Activated naive CD4-positive, alpha-beta T cell (primary cell): ENCODE measurements at places on chromosomes 2 and 18.

DNA sequence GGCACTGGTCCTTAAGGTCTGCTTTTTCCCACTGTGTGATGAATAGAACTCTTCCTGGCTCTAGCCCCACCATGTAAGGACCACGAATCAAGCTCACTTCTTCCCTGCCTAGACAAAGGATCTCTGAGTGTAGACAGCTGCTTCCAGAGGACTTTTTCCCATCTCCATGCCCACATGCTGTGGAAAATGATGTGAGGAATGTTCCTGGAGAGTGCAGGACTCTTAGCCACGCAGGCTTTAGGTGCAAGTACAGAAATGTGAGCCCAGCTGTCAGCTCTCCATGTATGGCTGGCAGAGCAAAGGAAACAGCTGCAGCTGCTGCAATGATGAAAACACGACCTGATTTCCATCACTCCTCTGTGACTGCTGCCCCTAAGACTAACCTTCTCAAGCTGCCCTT, 35.5 kb downstream of the NXPH2 start:
- no peak for DNase-seq

- DNase-seq, result no peak
Measured at GRCh38 chr2:58030771-58031170, 15.8 kb upstream of the VRK2 start.

- DNase-seq, result no peak
Measured at GRCh38 chr2:145066856-145067548, 547.1 kb upstream of the ZEB2 start.

DNA sequence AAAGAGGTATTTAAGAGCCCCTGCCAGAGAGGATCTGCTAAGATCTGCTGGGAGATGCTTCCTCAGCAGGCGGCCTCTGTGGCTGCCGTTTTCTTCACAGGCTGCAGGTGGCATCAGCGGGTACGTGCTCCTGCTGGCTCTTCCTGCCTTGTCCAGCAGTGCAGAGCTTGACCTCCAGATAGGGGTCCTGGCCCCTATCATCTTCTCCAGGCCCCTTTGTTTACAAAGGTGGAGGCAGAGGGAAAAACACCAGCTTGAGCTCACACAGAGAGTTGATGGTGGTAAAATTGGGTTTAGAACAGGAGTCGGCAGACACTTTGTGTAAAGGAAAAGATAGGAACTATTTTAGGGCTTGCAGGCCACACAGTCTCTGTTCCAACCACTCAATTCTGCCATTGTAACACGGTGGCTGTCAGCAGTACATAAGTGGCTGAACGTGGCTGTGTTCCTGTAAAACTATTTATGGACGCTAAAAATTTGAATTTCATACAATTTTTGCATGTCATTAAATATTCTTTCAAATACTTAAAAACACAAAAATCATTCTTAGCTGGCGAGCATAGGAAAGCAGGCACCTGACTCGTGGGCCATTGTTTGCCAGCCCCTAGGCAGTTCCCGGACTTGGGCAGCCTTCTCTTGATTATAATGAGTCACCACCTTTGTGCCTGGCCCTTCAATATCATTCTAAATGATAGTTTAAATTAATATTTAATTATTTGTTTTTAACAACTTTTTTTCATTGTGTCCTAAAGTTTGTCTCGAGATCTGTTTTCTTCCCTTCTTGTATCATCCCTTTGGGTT, 98.2 kb upstream of the B3GNT7 start:
- no peak for DNase-seq

DNA sequence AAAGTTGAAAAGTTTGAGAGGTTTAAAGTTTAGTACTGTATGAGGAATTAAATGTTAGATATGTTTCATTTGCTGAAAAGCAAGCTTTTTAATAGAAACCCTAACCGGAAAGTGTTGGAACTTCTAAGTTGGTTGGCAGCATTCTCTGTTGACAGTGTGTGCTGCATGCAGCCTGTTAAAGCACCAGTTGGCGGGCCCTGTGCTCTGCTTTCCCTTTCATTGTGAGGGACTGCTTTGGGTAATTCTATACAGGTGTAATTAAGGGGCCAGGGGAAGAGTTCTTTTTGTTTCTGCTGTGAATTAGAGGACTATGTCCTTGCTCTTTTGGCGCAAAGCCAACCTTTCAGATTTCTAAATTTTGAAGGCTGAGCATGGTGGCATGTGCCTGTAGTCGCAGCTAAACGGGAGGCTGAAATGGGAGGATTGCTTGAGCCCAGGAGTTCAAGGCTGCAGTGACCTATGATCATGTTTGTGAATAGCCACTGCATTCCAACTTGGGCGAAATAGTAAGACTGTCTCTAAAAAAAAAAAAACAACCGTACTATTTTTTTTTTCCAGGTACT, 20.1 kb downstream of the PLEKHB2 start:
- no peak for DNase-seq

DNA sequence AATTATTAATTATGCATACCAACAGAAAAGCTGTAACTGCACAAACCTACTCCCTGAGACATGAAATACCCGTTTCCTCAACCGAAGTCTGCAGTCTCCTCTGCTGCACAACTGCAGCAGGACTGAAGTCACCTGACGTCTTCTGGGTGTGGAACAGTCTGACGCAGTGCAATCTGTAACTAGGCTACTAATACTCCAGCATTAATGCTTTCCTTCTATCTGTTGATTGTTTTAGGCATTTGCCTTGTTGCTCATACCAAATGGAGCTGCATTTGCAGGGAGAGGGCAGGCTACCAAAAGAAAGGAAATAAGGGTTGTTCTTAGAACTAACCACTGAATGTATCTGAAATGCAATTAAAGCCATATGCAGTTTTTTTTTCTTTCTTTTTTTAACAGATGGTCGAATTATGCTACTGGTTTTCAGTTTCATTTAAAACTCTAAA, 40.1 kb downstream of the RTN4 start:
- peak; percentile 0 for DNase-seq

DNA sequence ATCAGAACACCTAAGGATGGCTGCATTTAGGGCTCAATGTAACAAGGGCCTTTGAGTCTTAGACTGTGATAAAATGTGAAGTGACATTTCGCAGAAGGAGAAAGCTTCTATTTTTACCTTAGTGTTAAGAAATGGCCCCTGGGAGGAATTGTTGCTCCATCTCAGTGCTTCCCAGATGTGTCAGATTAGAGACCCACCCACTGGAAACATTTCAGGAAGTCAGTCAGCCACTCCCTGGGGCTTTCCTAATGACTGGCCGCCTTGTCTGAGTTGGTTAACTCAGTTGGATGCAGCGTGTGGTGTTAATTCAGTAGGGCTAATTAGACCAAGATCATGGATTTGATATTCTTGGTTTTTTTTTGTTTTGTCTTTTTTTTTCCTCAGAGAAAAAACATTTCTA, 355.9 kb downstream of the PIK3C3 start:
- no peak for DNase-seq

DNA sequence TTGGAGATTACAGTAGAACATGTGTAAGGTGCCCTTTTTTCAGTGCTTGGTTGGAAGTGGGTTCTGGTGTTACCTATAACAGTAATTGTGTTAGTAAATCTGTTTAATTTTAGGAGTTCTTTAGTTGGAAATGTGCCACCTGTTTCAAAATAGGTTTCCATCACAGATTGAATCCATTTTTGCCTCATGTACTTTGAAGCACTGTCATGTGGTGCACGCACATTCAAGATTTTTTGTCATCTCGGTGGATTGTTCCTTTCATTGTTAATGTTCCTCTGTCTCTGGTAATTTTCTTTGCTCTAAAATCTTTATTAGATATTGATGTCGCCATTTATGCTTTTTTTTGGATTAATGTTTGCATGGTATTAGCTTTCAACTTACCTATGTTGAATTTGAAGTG, 1.3 kb downstream of the ATP9B start:
- DNase-seq, result no peak

- no peak for DNase-seq
Measured at GRCh38 chr18:80246445-80247392, 595 bp downstream of the PARD6G start.

GRCh38 chr2:63525905-63526304, 62.4 kb downstream of the WDPCP start:
- no peak for DNase-seq

DNA sequence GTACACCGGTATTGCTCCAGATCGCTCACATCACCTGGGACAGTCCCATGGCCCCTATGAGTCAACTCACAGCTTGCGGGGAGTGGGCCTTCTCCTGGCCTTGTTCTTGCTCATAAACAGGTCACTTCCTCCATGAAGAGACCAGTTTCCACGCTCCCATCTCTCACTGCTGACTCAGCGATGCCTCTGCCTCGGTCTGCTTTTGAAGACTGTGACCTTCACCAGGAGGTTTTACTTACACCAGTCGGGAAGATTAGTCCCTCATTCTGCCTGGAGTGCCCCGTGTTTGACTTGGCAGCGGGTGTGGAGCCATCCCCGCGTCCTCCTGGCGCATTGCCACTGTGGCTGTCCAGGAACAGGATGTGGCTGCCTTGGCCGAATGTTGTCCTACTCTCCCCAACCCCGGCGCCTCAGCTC, 159.8 kb downstream of the RHBDD1 start:
- DNase-seq, result no peak

DNA sequence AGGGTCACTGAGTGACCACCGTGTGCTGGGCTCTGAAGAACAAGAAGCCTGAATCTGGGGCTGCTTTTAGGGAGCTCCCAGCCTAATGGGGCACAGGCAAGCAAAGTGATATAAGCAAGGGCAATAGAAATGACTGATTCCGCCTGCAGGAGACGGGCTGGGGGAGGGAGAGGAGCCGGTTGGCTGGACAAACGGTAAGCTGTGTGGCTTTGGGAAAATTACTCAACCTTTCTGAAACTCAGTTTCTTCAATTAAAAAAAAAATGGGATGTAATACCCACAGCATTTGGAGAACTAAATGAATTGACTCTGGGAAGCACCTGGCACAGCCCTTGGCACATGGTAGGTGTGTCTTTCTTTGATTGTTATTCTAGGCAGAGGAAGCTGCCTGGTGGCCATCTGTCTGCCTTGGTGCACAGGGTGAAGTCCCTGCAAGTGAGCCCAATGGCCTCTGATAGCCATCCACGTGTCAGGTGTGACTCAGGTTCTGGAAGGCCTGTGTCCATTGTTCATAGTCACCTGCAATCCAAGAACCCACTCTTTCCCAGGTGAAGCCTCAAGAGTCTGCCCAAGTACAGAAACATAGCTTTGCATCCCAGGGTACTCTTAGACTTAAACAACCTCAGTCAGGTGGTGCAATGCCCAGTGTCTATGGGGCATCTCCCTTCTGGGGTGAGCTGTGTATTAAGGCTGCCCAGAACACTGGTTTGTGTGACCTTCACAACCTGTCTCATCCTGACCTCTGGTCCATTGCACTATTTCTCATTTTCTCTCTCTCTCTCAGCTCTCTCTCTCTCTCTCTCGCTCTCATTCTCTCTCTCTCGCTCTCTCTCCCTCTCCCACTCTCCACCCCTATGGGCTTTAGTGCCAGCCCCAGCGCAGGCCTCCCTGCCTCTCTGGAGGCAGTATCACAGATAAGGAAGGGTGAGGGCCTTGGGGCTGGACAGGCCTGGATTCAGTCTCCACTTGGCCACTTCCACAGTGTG, 30.0 kb upstream of the NTSR2 start:
- no peak for DNase-seq

- no peak for DNase-seq
Measured at GRCh38 chr2:157180359-157180758, 77.1 kb upstream of the GALNT5 start.

- no peak for DNase-seq
Measured at GRCh38 chr2:8551622-8552074, 130.2 kb upstream of the ID2 start.
